Activated T-helper 1 cell treated with anti-CD3 and anti-CD28 coated beads, Interleukin-2, amount 50 U/mL, for 16 hours (primary cell): ENCODE measurements at places on chromosomes 4 and X.

GRCh38 chrX:154409222-154409871 lies at the start of gene DNASE1L1:
Gene DNASE1L1 (minus strand): TSS chrX:154409254. CDS start chrX:154405568, 3,686 bp downstream.
- no peak for DNase-seq

DNA sequence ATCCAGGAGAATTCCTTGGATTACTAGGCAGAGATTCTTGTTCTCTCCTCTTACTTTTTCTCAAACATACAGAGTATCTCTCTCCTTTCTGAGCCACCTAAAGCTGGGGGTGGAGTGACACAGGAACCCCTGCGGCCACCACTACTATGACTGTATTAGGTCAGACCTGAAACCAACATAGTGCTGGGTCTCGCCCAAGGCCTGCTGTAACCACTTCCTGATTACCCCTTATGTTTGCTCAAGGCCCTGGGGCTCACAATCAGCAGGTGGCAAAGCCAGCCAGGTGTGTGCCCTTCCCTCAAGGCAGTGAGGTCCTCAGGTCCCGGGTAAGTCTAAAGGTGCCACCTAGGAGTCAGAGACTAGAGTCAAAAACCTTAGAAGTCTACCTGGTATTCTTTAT lies 166.4 kb downstream of the PARM1 start:
- no peak for DNase-seq

DNA sequence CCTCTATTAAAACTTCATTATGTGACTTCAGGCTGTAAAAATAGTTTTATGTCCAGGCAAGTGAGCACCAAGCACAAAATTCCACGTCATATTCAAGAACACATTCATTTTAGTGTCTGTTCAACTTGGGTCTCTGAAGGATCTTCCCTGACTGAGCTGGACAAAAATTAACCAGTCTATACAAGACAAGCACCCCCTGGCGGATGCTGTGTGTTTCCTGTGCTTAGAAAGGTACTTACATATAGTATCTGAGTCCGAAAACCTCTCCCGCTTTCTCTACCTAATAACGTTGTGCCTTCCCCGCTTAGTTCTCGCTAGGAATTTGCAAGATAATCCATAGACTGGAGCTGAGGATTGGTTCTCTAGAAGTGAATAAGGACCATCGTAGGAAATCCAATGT lies 2214.5 kb upstream of the TENM3 start:
- no peak for DNase-seq

DNA sequence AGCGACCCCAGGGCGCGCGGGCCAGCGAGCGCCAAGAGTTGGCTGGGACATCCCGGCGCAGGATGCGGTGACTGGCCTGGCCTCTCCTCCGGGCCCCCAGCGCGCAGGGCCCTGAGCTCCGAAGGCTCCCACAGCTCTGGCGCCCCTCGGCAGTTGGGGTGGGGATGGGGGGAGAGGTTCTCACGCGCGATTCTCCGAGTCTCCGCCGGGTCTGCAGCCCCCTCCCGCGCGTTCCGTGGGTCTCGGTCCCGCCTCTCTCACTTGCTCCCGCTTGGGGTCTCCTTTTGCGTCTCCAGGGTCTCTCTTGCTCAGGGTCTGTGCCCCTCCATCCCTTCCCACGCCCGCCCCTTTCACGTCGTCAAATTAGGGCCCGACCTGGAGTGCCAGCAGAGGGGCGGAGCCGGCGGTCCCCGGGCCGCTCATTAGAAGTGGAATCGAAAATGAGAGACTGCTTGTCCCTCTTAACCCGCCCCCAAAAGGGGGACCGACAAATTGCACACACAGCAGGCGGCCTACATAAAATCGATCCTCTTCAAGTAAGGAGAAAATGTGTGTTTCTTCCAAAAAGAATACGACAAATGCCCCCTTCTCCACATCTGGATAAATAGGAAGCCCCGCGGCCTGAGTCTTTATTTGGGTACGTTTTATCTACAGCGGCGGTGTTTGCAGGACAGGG lies 877 bp upstream of the NKX1-1 start:
- DNase-seq = no peak

- no peak for DNase-seq
These were observed 43.9 kb upstream of the GC start for GRCh38 chr4:71827826-71828225.

GRCh38 chr4:10673817-10674369 lies 10.7 kb downstream of the CLNK start:
- DNase-seq = no peak

DNA sequence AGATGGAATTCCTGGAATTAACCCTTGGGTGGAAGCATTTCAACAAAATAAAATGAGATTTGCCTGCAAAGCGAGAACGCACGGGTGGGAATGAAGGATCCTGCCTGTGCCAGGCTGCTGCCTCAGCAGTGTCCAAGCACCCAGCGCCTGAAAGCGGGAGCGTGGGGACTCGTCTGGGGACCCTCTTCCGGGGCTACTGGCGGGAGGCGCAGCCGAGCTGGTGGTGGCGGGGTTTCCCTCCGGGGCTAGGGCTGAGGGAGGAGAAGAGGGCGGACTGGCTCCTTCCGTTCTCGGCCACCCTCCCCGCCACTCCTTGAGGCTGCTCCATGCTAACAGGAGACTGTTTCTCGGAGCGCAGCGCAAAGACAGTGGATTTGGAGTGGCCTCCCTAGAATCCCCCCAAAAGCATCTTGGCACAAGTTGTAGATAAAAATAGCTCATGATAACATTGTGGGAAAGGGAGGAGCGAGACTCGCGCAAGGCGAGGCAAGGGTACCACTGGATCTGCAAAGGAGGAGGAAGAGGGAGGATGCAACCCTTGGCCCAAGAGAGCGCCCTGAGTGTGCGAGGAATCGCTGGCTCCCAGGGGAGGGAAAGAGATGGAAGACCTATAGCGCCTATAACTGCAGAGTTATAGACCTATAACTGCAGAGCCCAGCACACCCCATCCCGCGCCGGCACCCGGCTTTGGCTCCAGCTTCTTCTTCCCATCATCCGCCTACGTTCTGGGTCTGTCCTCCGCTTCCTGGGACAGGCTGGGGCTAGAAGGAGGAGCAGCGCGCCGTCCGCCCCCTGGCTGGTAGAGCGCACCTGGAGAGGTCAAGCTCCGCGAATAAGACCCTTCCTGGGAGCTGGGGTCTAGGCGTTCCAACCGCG lies 1.3 kb downstream of the HS3ST1 start:
- DNase-seq = no peak

DNA sequence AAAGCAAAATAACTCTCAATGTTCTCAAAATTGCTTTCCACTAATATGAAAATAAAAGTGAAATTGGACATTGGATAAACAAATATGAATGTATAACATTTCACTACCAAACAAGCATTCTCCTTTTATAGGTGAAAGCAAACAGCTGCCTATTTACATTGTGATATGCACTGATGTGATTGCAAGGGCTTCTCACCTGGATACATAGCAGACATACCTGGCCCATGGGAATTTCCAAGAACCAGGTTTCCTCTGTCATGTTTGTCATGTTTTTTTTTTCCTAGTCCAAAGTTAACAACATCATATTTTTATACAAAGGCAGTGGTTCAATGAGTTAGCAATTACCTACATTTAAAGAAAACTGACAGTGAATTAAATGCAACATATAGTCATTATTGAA lies 228.5 kb downstream of the ANKRD50 start:
- no peak for DNase-seq

DNA sequence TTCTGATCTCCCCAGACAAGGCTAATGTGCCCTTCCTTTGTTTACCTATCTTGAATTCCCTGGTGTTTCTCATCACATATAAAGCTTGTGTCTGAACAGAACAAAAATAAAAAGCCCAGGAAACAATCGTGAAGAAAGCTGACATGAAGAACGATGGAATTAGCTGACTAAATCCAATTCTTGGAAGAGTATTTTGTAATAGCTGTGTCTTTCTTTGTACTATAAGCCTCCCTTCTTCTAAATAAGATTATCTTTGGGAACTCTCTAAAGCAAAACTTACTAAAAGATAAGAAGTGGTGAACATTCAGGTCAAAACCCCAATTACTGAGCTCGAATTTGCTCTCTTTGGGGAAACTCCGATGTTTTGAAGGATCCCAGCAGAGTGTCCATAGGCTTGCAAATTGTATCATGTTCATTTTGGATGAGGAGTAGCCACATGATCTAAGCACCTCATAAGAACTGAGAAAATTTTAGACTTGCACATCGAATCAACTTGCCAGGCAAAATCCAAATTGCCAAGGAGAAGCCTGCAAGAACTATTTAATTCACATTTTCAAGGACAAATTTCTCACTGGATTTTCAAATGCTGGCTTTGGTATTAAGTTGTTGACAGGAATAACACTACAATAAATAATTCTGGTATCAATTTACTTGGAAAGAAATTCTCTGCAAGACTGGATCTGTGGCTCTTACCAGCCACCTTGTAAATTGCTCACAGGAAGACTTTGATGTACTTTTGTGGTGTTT lies 106.2 kb downstream of the LNX1 start:
- DNase-seq = no peak

GRCh38 chrX:77298790-77299189 lies 148.4 kb upstream of the FGF16 start:
- DNase-seq = no peak

DNA sequence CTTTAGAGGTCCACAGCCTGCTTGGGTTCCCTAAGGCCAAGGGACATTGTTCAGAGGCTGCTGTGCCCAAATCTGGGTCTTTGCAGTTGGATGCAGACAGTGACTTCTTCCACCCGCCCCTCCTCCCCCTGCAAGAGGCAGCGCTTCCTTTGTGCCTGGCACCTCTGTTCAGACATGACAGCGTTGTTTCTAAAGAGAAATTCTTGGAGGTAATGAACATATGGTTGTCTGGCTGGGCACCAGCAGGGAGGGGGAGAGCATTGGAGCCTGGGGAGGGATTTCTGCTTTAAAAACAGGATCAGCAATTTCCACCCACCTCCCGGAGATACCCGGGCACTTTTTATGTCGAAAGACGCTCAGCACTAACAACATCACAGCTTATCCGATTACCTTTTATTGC lies 51.5 kb downstream of the PSAPL1 start:
- DNase-seq = no peak

DNA sequence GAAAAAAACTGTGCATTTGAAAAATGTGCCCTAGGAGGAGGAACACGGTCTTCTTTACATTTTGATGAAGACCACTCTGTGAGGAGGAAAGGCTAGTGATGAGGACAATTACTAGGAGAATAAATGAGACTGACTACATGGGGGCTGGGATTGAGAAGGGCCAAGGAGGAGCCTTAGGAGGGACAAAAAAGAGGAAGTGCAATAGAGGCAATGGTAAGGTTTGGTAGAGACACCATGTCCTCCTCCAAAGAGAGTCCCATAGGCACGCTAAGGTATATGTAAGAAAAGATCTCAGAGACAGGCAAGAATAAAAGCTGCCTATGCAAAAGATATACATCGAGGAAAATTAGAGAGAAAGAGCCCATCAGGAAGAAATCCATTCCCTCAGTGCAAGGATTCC lies 336.5 kb upstream of the SFRP2 start:
- DNase-seq = no peak

GRCh38 chrX:25156323-25156722 lies 140.6 kb upstream of the ARX start:
- DNase-seq = no peak

DNA sequence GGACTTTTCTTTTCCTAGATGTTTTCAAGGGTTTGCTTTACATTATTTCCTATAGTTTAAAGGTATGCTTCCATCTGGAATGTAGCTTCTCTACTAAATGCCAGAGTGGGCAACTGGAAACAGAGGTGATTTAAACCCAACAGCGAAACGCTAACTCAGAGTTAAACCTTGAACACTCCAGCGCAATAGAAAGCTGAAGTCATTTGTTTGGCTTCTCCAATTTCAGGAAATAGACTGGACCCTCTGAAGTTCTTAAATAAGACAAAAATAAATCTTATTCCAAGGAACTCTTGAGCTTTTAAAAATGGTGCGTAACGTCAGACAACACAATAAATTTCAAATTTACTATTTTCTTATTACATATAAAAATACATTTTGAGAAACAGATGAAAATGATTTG lies 1560.0 kb upstream of the TENM3 start:
- DNase-seq = no peak

GRCh38 chr4:99165978-99166377 lies 21.9 kb upstream of the ADH4 start:
- no peak for DNase-seq

GRCh38 chrX:107880054-107880610 lies 54.5 kb downstream of the MID2 start:
- no peak for DNase-seq

GRCh38 chrX:110245011-110245410 lies 72.9 kb downstream of the AMMECR1 start:
- DNase-seq = no peak

GRCh38 chrX:13043938-13044337 lies 482 bp downstream of the FAM9C start:
- no peak for DNase-seq

DNA sequence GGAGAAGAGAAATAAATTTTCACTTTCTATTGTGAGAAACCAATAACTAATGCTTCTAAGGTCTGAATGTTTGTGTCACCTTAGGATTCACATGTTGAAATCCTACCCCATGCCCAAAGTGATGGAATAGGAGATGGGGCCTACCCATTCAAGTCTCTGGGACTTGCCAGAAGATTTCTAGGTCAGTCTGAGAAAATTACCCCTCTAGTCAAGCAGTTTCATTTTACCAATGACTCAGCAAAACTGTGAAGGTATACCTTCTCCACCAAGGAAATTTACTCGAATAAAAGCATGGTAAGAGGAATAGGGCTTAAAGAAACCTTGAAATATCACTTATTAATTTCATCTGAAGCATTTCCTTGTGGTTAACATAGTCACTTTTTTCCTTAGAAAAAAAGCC lies 23.5 kb upstream of the PAPSS1 start:
- DNase-seq = no peak

DNA sequence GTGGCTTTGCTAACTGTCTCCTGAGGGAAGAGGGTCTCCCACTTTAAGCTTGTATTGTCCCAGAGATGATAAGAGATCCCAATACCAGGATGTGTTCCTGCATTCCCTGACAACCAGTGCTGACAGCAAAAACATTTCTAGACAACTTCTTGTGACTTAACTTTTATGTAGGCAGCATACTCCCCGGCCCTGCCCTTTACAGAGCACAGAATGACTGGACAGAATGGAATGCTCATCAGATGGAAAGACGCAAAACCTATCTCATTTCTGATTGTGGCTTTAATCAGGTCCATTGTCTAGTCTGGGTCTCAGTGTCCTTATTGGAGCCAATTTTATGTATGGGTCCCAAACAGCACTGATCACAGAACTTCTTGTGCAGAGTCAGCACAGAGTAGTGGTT lies 18.2 kb upstream of the PLAC1 start:
- no peak for DNase-seq

- DNase-seq = no peak
These were observed 287.7 kb downstream of the CPXCR1 start for GRCh38 chrX:89034679-89035078.

- no peak for DNase-seq
These were observed 69.2 kb upstream of the FAT1 start for GRCh38 chr4:186792728-186793366.

DNA sequence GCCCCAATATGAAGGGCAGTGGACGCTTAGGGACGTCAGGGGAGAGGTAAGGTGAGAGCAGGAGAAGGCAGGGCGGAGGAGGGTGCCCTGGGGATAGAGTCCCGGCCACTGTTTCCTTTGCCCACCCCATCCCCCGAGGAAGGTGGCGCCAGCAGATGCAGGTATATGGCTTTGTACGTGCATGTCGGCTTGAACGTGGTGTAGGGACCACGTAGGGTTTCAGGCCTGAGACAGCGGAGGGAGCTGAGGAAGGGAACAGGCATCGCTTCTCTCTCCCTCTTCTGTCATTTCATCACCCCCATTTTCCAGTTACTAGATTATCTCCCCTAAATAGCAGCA lies 97.9 kb downstream of the PHKA2 start:
- no peak for DNase-seq
